ENCODE measurements at places on chromosomes 4 and X.

DNA sequence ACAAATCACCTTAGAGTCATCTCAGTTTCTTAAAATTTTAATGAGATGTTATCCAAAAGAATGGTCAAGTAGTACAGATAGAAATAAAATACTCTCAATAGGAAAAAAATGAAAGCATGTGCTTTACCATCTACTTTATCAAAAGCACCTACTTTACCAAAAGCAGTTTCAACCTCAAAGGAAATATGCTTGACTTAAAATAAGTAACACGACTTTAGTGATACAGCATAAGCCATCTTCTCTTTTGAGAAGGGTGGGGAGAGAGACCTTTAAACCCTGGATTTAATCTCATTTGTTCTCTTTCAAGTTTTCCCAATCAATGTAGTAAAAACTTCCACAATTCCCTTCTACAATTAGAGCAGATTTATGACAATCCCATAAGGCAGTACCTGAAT is 26.5 kb downstream of the OTUD4 start:
- no peak for DNase-seq

GRCh38 chrX:77444075-77444474 is 3.1 kb upstream of the FGF16 start:
- no peak for DNase-seq

DNA sequence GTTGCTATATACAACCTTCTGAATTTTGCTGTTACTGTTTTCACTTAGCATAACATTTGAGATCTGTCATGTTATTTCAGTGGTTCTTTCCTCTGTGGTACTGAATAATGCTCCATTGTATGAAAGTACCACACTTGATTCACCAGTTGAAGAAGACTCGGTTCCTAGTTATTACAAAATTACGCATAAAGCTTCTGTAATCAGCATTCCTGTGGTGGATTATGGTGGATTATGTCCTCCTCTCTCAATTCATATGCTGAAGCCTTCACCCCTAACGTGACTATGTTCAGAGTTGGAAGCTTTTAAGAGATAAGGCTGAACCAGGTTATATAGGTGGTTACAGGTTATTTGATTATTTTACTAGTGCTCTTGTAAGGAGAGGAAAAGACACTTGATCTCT is 2143.5 kb upstream of the AGA start:
- DNase-seq: no peak

DNA sequence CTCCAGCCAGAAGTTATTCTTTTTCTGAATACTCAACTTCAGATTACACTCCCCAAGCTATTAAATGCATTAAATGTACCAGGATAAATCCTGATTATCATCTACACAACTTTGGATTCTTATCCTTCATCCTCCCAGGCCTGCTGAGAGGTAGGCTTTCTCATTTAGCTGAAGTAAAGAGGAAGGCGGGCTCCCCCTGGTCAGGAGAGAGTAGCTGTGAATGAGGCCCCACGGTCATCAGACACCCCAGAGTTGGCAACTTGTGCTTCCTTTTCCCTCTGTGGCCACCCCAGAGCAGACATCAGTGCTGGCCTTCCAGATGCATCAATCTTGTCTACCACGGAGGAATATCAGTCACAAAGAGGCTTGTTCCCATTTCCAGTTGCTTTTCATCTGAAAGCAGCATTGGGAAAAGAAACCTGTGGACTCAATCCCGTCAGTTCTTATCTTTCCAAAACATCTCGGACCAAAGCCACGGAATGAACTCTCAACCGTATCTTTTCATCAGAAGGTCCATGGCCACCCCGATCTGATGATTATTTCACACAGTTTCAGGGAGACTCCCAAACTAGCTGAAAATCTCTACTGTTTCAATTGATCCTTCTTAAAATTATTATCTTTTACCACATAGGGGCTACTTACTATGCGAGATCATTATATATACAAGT is 79.2 kb downstream of the FBXO8 start:
- DNase-seq: no peak

DNA sequence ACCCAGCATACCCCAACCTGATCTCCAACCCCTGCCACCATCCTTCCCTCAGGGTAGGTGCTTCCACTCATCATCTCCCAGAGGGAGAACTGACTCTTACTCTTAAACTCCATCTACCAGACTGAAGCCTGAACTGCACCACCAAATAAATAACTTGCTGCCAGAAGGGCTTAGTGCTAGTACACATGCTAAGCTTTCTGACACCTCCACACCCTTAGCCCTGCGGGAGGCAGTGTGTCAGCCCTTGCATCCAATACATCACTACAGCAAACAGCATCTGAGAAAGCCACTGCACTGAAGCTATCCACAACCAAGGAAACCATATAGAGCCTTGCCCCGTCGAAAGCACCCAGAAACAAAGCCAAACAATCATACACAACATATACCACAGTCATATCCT is 68.6 kb upstream of the MCF2 start:
- DNase-seq: no peak

DNA sequence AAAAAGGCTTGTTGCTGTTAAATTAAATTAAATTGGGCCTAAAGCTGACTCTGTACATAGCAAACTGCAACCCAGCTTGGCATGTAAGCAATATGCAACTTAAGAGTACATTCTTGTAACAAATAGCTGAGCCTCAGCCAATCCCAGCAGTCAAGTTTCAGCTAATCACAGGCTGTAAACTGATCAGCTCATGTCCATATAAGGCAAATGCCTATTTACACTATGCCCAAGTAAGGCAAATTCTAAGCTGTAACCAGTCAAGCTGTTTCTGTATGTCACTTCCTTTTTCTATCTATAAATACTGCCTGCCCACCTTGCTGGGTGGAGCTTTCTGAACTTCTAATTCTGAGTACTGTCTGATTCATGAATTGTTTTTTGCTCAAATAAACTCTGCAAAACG is 429.1 kb upstream of the FTHL17 start:
- no peak for DNase-seq

- no peak for DNase-seq
Observed at GRCh38 chrX:623599-624315, 6.8 kb upstream of the SHOX start.

- DNase-seq: no peak
Observed at GRCh38 chr4:126778348-126778747, 854.4 kb upstream of the INTU start.

DNA sequence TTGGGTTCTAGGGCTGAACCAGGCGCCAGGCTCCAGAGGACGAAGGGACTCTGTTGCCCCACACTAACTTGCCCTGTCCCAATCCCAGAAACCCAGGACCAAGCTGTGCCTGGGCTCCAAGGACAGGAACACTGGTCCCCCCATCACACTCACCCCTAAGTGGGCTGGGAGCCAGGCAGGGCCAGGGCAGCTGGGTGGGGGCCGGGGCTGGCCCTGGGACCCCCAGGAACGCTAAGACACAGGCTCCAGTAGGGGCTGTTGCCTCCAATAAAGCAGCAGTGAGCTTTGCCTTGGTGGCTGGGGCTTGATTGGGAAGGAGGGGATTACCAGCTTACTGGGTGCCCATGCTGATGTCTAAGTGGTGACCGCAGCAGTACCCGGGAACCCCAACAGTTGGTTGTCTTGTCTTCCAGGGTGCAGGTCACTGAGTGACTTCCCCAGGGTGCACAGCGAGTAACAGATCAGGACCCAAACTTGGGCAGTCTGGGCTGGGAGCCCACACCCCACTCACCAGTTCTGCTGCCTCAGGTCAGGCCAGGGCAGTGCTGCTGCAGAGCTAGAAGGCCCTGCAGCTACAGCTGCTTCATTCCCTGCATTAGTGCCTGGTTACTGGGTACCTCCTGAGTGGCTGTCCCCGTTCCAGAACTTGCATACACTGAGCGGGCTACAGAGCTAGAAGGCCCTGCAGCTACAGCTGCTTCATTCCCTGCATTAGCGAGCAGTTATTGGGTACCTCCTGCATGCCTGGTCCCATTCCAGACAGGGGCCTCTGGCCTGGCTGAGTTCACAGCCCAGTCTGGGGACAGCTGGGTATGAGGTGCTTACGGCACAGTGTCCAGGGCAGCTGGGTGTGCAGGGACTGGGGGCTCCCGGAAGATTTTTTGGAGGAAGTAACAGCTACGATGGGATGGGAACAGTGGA is 9.4 kb upstream of the ADD1 start:
- DNase-seq: no peak

DNA sequence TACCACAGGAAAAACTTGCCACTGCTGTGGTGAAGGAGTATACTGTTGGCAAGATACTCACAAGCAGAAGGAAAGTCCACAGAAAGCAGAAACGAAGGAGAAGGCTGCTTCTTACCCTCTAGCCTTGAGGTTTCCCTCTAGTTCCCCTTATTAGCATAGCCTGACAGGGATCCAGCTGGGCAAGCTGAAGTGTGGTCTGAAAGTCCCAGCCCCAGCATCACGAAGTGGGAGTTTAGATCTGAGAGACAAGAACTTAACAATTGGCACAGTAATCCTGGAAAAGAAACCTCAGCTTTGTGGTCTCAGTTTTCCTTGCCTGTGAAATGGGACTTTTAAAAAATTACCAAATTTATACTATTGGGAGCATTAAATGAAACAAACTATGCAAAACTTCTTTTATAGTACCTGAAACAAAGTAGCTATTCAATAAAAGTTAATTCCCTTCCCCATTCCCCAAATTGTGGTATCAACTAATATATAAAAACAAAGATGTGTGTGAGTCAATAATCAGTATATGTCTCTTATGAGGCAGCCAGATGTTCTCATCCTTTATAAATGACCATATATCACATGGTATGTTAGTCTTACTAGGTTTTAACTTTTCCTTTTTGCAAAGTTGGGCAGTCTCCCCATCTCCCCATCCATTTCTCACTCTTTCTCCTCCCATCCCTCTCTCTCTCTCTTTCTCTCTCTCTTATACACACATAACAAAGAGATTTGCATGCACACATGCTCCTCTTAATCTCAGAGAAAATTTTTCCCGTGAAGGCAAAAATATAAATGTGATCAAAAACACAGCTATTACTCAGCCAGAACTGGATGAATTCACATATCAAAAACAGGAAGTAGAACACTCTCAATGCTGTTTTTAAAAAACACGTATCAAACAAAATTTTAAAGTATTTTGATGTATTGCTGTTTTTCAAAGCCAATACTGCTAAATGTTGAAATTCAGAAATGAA is 57.8 kb downstream of the SCFD2 start:
- no peak for DNase-seq

DNA sequence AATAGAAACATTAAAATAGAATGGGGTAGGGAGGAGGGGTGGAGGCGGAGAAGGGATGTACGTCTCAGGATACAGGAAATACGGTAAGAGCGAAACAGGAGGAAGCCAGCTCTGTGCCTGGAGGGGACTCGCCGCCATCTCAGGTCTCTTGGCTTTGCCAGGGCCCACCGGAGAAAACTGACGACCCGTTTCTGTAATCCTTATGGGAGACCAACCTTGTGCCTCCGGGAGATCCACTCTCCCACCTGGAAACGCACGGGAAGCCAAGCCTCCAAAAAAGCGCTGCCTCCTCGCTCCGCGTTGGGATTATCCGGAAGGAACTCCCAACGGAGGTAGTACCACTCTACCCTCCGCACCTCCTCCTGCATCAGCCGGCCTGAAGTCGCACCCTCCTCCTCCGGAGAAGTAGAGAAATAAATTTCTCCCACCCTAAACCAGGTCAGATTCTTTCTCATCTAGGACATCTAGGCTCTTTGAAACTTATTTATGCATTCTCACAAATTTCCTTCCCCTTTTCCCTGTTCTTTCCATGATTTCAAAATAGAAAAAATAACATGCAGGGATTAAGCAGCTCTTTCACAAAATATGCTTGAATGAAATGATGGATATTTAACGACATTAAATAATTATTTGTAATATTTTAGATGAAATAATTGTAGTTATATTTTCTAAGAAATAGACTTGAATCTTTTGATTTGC is at the start of gene NBDY:
TSS of gene NBDY (plus strand) at position 92 of the 699 bp plus-strand sequence. CDS start at position 203, 111 bp downstream.
- DNase-seq: peak; percentile 55

DNA sequence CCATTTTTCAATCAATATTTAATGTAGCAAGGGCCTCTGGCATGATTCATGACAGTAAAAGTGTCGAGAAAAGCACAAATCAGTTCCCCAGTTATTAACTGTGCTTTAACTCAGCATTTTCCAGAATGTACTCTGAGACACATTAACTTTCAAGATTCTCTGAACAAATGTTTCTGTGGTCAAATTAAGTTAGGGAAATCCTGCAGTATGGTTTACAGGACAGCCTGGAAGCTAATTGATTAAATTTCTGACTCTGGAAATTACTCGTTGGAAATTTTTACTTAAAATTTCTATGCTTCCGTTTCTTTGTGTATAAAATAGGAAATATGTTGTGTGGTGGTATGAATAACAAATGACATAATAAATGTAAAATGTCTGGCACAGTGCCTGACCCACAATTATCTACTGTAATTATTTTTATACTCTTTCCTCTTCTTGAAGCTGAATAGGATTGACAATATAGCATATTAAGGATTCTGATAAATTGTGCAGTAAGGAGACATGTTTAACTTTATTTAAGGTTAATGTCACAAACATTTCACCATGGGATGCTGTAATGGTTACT is 33.7 kb downstream of the STK32B start:
- no peak for DNase-seq

GRCh38 chrX:37678574-37678973 is 7.0 kb upstream of the XK start:
- no peak for DNase-seq

- DNase-seq: no peak
Observed at GRCh38 chr4:157984285-157984911, 188.4 kb downstream of the GASK1B start.

- DNase-seq: no peak
Observed at GRCh38 chr4:165630671-165631070, 242.4 kb upstream of the TLL1 start.

DNA sequence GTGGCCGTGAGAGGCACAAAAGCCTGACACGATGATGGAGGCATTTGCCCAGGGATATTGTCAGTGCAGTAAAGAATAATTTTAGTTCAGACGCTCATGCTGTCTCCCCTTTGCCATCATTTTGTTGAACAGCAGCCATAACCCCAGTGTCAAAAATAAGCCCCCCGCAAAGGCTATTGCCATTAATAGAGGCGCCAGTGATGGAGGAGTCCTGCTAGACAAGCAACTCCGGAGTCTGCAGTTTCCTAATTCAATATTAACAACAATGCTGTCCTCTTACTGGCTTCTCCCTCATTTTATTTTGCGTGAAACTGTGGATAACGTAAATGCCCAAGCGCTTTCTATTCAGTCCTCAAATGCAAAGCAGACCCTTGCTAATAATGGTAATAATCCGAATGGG is 603 bp upstream of the SMS start:
- no peak for DNase-seq

GRCh38 chrX:39939678-39940077 is 158.1 kb downstream of the BCOR start:
- no peak for DNase-seq

Measured in left kidney (tissue), 8 donors.